ENCODE measurements at places on chromosomes 6 and 20.
A peak's percentile ranks its signal among the peaks of the same experiment; 100 is the strongest.

DNA sequence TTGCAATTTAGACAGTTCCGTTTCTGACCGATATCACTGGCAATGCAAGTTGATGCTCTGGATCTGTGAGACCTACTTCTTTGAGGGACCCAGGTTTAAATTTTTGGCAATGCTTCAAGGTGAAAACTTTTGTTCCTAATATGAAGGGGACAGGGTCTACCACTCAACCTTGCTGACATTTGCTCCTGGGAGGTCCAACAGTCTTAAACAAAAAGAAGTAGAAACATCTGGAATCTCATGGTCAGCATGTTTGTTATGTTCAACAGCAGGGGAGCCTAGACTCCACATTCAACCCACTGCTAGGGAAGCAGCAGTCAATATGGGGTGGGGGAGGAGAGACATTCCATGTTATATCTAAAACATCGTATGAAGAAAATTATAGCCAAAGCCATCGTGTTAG lies 196.4 kb downstream of the SIM1 start:
- DNase-seq = no peak

DNA sequence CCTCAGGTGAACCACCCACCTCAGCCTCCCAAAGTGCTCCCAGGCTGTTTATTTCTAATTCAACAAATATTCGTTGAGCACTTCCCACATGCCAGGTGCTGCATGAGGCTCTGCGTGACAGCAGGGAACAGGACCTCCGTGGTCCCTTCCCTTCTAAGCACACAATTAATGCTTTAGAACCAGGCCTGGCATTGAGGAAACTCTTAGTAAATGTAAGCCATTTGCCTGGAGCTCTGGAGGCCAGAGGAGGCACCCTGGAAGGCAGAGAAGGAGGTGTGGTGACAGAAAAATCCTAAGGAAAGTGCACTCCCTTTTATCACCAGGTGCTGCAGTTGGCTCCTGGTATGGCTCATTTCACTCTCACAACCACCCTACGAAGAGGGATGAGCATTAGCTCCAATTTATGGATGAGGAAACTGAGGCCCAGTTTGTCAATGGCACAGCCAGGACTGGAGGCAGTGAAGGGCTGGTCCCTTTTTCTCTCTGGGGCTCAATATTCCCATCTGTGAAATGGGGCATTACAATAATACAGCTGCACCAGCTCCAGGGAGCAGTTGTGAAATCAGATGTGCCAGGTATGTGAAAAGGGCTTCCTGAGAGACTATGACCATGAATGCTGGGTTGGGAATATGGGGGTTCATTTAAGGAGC lies 8.1 kb upstream of the ID1 start:
- no peak for DNase-seq

DNA sequence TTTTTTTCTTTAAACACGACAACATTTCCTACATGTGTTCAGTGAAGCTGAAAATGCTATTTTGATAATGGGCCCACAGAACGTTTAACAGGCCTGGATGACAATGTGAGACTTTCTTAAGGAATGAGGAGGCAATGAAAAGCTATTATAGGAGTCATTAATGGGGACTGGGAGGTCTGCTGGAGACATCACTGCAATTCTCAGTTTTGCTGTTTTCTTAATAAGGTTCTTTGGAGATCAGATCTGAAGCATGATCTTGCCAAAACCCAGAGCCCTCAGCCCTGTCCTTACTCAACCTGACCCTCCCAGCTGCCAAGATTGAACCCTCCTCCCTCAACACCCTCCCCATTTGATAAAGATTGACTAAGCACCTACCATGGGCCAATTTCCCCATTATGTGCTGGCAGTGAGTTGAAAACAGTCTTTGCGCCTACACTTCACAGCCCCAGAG lies 353.1 kb downstream of the MAFB start:
- no peak for DNase-seq

DNA sequence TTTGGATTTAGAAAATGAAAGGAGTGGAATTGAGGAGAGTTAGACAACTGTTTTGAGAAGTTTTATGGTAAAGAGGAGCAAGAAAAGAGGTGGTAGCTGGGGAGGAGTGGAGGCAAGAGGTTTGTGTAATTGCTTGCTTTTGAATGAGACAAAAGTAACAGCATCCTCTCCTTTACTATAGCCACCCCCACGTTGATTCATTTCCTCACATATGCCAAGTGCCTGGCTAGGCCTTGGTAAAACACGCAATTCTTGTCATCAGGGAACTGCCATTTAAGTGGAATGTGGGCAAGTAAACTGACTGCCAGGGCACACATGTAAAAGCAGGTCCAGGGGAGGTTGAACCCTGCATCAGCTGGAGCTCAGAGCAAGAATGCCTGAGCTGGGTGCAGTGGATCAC lies 4.1 kb downstream of the MTRES1 start:
- DNase-seq = no peak

GRCh38 chr20:31670371-31671228 lies 32.9 kb downstream of the COX4I2 start:
- DNase-seq = no peak

DNA sequence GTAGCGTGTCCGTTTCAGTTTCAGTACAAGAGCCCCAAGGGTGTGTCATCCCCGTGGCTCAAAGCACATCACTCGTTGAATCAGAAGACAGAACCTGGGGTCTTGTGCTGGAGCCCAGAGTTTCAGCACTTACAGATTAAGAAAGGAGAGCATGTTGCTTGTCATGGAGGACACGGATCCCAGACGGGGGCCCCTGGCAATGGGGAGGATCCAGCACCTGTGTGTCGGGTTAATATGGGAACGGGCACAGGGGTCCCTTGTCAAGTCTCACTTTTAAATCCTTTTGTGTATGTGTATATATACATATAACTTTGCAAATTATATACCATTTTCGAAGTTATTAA lies 23.4 kb downstream of the THBS2 start:
- DNase-seq = peak; percentile 49

DNA sequence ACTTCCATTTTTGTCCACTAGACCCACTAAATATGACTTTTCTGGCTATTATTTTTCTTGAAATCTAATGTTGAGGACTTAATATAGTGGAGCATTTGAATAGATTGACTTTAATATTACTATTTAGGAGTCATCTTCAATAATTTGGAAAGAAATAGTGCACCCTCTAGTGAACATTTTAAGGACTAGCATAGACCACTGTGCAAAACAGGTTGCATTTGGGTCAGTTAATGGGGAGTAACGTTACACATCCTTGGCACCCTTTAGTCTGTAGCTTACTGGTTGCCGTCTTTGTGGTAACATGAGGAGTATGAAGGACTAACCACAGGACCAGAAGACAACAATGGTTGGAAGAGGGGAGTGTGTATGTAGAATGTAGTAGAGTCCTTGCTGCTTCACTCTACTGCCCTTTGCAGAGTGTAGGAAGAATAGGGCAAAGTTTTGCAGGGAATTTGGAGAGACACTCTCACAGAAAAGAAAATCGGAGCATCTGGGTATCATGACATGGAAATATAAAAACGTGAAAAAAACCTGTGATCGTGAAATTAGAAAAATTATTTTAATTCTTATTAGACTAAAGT lies 25.2 kb downstream of the RFPL4B start:
- DNase-seq = no peak

DNA sequence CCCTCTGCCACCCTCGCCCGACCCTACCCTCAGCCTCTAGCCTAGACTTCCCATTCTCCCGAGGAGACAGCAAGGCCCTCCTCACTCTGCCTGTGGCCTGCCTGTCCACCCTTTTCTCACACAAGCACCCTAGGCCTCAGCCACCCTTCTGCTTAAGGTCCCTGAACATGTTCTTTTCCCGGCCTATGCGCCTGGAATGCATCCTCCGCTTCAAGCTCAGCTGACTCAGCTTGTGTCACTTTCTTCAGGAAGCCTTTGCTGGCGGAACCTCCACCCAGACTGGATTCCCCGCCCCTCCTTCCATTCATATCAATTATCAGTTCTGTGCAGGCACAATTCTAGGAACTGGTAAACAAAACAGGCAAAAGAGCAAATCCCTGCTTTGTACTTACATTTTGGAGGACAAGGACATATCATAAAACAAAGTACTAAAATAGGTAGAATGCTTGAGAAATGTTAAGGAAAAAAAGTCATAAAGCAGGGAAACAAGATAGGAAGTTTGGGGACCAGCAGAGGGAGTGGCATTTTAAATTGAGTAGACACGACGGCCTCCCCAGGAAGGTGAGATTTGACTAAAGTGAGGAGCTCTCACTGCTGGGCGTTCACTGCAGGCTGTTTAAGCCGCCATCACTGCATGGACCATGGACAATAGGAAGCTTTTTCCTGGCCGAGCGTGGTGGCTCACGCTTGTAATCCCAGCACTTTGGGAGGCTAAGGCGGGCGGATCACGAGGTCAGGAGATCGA lies 17.9 kb upstream of the SNHG17 start:
- DNase-seq = peak; percentile 46

GRCh38 chr6:130932438-130932837 lies 105.2 kb downstream of the SMLR1 start:
- no peak for DNase-seq

DNA sequence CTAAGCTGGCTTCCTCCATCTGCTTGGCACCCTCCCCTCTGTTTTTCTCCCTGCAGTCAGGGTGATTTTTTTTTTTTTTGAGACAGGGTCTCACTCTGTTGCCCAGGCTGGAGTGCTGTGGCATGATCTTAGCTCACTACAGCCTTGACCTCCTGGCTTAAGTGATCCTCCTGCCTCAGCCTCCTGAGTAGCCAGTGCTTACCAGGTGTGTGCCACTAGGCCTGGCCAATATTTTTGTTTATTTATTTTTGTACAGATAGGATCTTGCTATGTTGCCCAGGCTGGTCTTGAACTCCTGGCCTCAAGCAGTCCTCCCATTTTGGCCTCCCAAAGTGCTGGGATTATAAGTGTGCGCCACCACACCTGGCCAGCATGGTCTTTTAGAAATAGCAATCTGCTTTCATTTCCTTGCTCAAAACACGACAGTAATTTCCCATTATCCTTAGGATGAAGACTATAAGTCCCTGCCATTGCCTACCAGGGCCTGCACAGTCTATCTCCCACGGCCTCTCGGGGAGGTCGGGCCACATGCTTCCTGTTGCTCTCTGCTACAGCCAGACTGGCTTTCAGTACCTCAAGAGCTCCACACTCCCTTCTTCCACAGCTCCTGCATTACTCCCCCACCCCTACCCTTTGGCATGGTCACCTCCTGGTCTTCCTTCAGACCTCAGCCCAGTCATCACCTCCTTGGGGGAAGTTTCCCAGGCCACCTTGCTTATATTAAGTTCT lies 11.1 kb upstream of the CD164 start:
- no peak for DNase-seq

DNA sequence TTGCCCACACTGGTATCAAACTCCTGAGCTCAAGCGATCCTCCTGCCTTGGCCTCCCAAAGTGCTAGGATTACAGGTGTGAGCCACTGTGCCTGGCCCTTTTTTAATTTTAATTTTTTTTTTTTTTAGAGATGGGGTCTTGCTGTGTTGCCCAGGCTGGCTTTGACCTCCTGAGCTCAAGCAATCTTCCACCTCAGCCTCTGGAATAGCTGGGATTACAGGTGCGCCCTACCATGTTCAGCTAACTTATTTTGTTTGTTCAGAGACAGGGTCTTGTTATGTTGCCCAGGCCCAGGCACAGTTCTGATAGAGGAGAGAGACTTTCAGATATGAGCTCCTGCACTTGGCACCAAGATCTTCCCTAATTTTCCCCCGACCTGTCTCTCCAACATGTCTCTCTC lies 8.1 kb downstream of the PSORS1C2 start:
- no peak for DNase-seq

- no peak for DNase-seq
Observed at GRCh38 chr20:12748359-12748994, 260.3 kb upstream of the SPTLC3 start.

GRCh38 chr6:130371921-130372420 lies 6.2 kb downstream of the TMEM200A start:
- DNase-seq = no peak

DNA sequence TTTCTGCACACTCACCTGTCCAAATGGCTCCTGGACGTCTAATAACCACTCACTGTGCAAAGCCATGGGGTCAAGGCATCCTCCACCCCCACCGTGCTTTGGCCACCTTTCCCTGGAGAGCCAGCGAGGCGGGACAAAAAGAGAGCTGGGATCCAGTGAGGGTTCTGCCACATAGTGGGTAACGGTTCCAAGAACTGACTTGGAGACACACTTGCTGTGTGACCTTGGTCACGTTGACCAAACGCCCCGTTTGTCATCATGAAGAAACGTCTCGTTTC lies 287.2 kb downstream of the TFAP2C start:
- DNase-seq = no peak

DNA sequence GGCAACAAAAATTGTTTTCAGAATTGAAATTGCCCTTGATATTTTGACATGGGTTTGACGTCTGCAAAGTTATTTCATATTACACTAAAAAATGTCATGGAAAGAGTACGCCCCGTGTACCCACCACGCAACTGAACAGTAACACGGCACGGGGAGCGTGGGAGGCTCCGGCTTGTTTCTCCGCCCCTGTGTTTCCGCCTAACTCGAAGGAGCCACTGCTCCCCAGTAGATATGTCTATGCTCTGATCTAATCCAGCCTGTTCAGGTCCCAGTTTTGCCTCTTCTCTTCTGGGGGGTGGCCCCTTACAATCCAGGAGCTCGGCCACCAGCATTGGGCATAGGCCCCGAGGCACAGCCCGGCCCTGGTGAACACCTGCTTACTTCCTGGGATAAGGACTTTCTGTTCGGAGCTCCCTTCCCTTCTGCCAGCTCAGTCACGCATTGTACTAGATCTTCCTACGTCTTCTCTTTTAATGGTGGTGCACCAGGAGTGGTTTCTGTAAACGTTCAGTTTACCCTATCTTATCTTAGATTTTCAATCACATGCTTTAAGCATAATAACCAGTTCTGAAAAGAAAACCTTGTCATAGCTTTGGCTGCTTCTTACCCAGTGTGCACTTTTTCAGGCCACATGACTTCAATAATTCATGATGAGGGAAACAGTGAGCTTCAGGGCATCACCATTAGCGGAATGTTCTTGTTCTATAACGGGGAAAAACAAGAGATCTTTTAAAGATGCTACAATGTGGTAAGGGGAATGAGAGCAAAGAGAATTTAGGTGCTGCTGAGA lies 43.9 kb upstream of the EXOC2 start:
- no peak for DNase-seq

DNA sequence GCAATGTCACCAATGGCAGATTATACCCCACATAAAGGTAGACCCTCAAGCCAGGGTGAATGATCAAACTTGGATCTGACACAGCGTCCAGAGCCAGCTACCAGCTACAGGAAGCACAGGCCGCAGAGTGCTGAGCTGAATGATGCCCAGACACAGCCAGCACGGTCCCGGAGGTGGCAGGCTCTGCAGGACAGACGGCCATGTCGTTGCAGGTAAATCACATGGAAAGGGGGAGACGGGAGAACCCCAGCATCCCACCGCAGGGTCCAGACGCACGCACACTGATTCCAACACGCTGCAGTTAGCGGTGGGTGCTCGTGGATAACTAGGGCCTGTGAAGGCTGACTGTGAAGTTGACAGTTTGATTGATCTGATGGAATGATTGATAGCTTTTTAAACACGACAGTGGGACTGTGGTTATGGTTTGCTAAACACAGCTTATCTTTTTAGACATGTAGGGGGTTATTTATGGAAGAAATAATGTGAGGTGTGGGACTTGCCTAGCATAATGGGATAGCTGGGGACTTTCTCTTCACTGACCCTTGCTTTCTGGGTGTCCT lies 228.5 kb downstream of the ERMARD start:
- no peak for DNase-seq
